Umbilical cord (tissue), 2 donors: ENCODE measurements at places on chromosomes 2 and 18. TPM values are rescaled to one million over a fixed set of nuclear protein-coding genes. Genes with fewer than 3 reads are reported as not detected.
A peak's percentile ranks its signal among the peaks of the same experiment; 100 is the strongest.

DNA sequence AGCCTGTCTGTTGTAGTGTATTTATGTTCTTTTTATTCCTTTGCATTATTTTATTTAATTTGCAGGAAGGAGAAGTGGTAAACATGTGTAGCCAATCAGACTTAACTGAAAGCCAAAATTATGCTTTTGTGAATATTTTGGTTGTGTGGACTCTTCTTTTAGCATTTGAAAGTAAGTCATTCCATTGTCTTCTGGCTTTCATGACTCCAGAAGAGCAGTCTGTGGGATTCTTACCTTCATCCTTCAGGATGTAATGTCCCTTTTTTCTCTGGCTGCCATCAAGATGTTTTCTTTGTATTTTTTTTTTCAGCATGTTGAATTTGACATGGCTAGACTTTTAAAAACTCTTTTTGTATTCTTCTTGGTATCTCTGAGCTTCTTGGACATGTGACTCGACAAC lies 895.2 kb upstream of the ZEB2 start:
- no peak for DNase-seq

GRCh38 chr2:205058409-205058808 lies 513.1 kb downstream of the PARD3B start:
- no peak for DNase-seq

GRCh38 chr2:16217291-16217690 lies 276.9 kb downstream of the MYCN start:
- DNase-seq, result no peak

DNA sequence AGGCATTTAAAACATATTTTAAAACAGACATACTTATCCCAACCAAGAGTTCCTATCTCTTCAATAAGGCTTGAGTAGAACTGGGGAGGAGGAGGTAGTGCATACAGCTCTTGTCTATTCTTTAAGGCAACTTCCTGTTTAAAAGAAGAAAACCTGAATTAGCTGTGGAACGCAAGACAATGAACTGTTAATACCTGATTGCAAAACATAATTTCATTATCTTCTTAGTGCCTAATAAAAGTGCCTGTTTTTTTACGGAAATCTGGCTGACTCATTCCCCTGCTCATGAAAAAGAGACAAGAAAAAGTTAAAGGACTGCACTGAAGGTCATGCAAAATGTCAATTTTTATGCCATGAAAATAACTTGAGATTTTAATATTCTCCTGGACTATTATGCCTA lies 19.2 kb downstream of the FANCL start:
- DNase-seq, result peak; percentile 29

DNA sequence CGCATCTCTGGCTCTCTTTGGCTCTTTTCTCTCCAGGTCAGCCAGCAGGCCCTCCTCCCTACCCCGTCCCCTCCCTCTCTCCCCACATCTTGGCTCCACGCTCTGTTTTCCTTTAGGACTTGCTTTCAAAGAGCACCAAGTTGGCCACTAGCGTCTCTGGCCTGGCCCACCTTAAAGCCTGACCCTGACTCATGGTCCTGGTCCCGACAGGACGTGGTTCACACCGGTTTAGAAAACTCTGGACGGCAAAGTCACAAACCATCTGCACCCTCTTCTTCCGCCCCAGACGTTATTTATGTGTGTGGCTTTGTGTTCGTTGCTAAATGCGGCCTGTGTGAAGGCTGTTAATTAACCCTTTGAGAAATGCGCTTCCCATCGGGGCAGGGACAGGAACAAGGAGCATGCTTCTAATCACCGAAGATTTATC lies 169.0 kb upstream of the HAAO start:
- DNase-seq, result peak; percentile 77

DNA sequence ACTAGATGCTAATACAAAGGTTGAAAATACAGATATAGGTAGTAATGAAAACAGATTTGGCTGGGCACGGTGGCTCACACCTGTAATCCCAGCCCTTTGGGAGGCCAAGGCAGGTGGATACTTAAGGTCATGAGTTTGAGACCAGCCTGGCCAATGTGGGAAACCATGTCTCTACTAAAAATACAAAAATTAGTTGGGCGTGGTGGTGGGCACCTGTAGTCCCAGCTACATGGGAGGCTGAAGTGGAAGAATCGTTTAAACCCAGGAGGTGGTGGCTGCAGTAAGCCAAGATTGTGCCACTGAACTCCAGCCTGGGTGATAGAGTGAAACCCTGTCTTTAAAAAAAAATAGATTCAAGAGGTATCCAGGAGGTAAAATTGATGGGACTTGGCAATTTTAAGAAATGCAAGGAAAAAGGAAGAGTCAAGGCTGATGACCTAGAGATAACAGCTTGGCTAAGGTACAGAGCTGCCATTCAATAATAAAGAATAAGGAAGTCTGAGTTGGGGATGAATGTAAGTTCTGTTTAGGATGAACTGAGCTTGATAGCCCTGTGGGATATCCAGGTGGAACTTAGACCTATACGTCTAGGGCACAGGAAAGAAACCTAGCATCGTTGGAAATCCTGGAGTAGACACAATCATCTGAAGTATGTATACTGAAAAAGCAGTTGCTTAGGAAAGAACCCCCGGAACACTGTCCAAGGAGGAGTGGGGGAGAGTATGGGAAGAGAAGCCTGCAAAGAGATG lies 9.1 kb downstream of the MAT2A start:
- no peak for DNase-seq

- DNase-seq, result no peak
Observed at GRCh38 chr18:77617694-77618093, 368.0 kb downstream of the GALR1 start.

DNA sequence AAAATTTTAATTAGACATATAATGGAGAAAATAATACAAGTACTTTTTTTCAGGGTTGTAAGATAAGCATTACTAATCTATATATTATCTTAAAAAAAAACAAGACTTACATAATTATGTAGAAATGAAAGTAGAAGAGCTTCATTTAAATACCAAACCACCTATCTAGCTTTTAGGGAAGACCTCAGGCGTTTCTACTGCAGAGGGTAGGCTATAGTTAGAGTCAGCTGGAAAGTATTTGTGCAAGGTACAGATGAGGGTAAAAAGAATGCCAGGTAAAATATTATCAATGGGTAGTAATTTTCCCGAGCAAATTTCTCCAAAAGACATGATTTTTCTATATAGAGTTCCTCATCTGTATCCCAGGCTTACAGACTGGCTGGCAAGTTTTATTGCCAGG lies 30.5 kb upstream of the SLC39A10 start:
- DNase-seq, result no peak

- DNase-seq, result no peak
Observed at GRCh38 chr2:44246840-44247369, 28.4 kb upstream of the SLC3A1 start.

DNA sequence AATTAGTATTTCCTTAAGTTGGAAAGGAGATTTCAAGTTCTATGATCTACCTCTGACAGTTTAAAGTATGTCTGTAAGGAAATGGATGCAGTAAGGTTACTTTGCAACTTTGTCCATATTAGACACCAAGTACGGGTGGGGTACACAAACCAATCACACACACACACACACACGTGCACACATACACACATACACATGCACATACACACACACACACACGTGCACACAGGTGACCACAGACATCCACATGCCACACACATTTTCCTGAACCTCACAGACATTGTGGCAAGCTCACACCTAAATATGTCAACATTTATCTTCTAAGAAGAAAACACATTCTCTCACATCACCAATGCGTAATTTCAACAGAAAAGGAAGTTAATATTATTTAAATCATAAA lies 165.9 kb downstream of the MYT1L start:
- DNase-seq, result no peak

DNA sequence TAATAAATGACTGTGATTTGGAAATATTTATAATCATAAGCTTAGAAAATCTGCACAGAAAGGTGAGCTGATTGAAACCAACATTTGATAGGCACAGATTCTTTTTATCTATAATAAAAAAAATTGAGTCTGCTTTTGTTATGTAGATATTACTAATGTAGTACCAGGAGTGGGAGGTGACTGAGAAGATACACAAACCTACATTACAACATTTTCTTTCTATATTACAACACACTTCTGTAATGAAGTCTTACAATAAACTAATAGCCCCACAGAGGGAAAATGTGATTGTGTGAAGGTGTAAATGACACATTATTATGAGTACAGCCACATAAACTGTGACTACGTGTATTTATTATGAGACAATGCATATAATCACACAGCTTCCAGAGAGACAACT lies 241.6 kb downstream of the PIEZO2 start:
- no peak for DNase-seq

DNA sequence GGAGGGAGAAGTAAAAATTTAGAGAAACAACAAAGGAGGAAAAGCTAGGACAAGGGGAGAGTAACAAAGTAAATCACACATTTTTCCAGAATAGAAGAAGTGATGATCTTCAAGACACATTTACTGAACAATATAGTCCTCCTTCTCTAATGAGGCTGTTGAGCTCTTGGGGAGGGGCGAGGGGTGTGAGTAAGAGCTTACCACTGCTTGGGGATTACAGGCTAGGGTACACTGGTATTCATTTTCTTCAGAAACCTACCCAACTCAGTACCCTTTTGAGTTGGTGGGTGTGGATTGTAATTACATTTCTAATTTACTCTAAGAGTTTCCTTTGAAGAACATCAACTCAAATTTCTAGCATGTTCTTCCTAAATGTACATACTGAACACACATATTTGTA lies 157.7 kb upstream of the ZFP36L2 start:
- no peak for DNase-seq

- DNase-seq, result no peak
Observed at GRCh38 chr18:25016181-25016580, 335.8 kb downstream of the ZNF521 start.

- DNase-seq, result no peak
Observed at GRCh38 chr2:166536111-166536510, 42.1 kb upstream of the SCN7A start.

GRCh38 chr18:45019469-45019868 lies 338.8 kb downstream of the SETBP1 start:
- no peak for DNase-seq

ZNF396 gene
- total RNA-seq, result 13.2 TPM

FAM124B gene
- total RNA-seq, result 10.1 TPM

PLB1 gene
- 1.9 TPM for total RNA-seq

DSC1 gene
- total RNA-seq, result 19.3 TPM
